ENCODE measurements at places on chromosomes 1 and 21.

DNA sequence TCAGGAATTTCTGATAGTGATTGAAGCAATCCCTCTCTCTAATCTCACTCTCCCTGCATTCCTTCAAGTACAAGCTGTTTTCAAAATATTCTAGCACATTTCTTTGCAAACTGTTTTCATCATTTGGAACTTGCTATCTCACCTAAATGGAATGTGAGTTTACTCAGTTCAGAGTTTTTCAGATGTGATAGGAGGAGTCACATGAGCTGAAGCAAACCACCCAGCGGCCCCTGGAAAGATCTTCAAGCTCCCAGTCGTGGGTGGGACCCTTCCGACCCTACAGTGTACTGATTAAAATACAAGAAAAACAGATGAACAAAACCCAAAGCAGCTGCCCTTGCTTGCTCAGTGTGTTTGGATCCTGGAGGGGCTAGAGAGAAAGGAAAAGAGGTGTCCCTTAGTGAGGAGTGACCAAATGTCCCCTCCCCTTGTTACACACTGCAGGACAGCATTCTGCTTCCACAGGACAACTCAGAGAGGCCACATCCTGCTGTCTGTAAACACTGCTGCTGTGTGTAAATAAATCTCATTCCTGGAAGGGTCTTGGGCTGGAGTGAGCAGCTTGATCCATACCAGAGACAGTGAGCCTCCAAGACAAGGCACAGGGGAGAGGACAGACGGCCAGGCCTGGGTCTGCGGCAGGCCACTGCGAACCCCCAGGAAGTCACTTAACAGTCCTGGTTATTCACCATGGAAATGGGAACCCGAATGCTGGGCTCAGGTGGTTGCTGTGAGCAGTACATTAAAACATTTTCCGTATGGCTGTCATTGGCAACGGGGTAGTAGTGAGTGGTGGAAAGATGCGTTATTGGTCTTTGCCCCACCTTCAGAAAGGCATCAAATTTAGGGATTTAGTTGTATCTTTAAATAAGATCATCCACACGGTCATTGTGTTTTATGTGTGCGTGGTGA, 229.2 kb downstream of the RHOU start:
- no peak for DNase-seq

GRCh38 chr1:240854367-240854766, 242.4 kb upstream of the GREM2 start:
- DNase-seq: no peak

DNA sequence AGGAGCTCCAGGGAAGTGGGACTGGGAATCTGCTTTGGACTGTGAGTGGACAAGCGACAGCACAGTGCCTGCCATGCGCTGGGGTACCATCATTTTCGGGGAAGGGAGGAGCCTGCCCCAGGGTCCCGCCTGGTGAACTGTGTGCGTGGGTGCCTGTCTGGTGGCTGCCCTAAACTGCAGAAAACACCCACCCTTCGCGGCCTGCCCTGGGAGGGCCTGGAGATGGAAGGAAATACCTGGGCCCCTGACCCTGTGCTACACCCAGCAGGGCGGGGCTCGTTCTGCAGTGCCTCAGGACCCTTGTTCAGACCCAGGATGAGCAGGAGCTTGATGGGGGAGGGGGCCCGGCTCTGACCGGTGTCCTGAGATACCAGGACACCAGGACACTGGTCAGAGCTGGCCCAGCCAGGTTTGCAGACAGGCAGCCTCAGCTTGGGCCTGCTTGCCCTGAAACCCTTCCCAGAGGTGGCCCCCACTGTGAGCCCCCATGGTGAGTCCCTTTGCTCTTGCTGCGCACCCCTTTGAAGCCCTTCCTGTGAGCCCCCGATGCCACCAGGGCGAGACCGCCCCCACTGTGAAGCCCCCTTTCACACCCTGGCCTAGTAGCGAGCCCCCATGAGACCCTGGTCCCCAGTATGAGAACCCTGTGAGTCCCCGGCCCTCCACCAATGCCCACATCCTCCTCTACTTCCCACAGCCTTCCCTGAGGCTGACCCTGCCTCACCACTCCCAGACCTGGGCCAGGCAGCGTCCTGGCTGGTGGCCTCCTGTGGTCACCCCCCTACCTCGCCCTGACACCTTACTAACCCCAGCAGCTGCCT, 2.6 kb downstream of the GJC2 start:
- DNase-seq: no peak

GRCh38 chr1:221565711-221566110, 176.2 kb downstream of the DUSP10 start:
- DNase-seq: no peak

DNA sequence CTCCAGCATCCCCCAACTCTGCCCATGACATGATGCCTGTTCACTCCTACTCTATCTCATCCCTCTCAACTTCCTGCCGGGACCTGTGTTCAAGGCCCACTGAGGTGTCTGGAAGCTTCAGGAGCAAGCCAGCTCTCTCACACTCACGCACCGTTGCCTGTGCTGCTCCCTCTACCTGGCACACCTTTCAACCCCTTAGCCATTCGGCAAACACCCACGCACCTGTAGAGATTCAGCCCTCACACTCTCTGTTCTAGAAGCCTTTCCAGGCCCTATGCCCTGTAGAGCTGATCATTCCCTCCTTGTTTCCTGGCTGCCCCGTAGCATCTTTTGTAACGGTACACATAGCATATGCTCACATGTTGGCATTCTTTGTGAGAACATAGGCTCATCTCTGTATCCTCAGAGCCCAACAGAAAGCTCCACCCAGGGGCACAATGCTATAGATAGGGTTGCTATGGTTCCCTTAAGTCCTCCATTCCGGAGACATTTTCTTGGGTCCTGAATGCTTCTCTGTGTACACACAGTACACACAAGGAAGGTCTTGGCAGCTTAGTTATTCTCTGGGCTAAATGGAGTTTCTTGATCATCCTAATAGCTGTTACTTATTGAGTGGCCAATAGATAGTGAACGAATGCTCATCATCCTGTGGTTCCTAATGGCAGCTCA, 1.3 kb downstream of the C8B start:
- DNase-seq: no peak

DNA sequence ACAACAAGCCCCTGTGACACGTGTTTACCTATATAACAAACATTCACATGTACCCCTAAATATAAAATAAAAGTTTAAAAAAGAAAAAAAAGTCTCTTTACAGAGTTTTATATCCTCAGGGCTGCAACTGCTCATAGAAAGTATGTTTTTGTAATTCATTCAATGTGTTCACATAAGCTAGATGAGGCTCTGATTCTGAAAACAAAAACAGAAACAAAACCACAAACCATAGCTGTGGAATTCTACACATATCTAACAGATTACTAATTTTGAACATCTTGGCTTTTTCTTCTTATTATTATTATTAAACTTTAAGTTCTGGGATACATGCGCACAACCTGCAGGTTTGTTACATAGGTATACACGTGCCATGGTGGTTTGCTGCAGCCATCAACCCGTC, 579.6 kb upstream of the ZRANB2 start:
- no peak for DNase-seq

DNA sequence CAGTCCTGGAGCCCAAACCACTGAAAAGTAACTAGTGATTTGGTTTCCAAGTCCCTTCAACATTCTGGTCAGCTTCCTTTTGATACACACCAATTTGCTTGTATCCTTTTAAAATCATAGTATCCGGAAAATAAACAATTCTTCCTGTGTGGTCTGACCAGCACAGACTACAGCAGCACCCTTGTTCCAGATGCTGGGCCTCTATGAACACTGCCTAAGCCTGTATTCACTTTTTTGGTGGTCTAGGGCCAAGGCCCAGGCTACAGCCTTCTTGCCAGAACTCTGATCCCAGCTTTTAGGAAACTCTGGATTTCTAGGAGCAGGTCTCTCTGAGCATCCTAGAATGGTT, 801 bp upstream of the DDAH1 start:
- DNase-seq: no peak

GRCh38 chr1:230240446-230241086, 173.5 kb downstream of the GALNT2 start:
- no peak for DNase-seq

GRCh38 chr1:152728986-152729385, 21.0 kb downstream of the LCE4A start:
- no peak for DNase-seq

DNA sequence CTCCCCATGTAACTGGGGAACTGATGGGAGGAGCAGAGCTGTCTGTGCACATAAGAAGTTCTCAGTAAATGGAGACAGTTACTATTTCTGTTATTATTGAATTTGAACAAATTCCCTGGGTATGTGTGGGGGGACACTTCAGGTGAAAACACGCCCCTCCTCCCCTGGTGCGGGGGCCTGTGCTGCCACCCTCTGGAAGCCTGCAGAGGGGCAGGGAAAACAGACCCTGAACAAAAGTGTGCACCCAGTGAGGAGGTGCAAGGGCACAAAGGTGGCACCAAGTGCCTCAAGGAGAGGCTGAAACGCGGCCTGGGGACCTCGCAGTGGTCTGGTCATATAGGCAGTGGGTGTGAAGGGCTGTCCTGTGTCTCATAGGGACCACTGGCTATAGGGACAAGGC, 18.2 kb upstream of the NADK start:
- DNase-seq: no peak

DNA sequence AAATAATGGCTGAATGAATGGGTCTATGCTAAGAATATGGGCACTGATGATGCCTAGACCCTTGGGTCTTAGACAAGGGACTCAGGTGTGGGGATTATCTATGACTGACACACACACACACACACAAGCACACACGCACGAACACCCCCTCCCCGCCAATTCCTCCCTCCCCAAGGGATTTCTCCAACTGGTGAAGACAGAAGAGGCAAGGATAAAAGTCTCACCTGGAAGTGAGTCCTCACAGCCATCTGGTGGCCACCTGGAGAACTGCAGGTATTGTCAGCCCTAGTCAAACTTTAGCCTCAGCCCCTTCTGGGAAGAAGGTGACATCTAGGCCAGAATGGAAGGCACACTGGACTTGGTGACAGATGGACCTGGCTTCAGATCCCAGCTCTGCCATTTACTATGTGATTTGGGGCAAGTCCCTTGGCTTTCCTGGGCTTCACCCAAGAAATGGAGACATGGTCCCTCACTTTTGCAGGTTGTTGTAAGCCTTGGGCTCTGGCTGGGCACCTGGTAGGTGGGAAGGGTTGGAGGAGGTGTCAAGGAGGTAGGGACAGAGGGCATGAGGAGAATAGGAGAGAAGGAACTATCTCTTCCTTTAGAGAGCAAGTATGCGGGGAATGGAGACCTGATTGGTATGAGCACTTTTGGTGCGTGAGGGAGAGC, 4.0 kb upstream of the GPR3 start:
- DNase-seq: peak; percentile 83

GRCh38 chr1:204461331-204462228, 33.0 kb downstream of the PIK3C2B start:
- DNase-seq: no peak

- peak; percentile 96 for DNase-seq
These were observed 56.5 kb upstream of the SELENON start for GRCh38 chr1:25743164-25744139.

- DNase-seq: no peak
These were observed 117.0 kb upstream of the GALNT2 start for GRCh38 chr1:229950020-229950419.

DNA sequence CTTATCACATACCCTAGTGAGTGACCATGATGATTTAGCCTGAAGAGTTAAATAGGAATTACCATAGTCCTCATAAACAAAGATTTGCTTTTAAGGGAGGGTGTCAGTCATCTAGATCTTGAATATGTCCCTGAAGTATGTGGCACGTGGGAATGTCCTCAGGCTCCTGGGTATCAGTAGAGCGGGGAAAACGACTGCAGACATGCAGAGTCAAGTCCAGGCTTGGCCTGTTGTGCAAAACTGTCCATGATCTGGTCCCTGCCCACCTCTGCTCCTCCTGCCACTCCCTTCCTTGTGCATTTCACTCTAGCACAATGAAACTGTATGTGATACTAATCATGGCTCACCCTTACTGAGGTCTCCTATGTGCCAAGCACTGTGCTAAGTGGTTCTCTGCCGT, 12.9 kb downstream of the MOV10 start:
- no peak for DNase-seq

DNA sequence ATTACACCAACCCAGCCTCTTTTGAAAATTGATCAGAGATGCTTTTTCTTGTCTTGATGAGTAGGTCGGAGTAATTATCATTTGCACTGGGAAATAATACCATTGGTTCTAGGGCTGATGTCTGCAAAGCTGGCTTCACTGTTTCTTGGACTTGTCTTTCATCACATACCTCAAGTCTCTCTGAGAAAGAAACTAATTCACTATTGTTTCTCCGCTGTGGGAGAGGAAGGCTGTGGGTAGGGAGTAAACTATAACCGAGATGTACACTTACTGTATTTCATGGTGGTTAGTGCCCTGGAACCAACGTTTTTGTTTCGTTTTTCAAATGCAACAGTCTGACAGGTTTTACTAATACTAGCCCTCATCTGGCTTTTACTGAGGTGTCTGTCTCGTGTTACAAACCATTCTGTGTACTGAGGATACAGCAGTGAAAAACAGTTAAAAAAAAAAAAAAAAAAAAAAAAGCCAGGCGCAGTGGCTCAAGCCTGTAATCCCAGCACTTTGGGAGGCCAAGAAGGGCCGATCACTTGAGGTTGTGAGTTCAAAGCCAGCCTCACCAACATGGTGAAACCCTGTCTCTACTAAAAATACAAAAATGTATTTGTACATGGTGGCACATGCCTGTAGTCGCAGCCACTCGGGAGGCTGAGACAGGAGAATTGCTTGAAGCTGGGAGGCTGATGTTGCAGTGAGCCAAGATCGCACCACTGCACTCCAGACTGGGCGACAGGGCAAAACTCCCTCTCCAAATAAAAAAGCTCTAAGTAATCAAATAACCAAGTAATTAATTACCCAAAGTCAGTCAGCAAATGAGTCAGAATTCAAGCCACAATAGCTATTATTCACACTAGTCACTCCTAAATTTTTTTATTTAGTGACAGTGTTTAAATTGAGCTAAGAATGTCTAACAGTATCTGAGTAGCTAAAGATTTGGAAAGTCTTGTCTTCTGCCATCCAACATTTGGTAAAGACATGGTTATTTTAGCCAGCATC, 23.3 kb downstream of the TOMM20 start:
- DNase-seq: no peak

DNA sequence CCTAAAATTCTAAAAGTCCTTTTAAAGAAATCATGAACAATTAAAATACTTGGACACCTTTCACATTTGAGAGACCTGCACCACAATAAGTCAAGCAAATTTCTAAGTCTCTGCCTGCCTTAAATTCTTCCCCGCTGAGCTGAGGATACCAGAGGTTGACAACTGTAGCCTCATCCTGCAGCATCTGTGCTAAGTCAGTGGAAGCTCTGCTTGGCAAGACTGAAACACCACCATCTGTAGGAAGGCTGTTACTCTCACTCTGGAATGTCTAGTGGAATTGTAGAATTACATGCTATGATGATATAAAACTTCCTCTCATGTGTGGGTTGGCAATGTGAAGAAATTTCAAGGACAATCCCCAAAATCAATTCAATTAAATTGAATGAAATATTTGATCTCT, 1756.5 kb downstream of the NCAM2 start:
- DNase-seq: no peak
